NCI-H1436 treated with DMSO at 0.1 percent for 48 hours (cell line): ENCODE measurements at places on chromosomes 6 and 20.

- DNase-seq = no peak
These were observed 36.8 kb downstream of the YTHDF1 start for GRCh38 chr20:63178889-63179686.

GRCh38 chr20:9280666-9281065 lies 211.8 kb downstream of the PLCB4 start:
- DNase-seq = no peak

- DNase-seq = no peak
These were observed 166.6 kb downstream of the KHDC1L start for GRCh38 chr6:73058736-73059135.

DNA sequence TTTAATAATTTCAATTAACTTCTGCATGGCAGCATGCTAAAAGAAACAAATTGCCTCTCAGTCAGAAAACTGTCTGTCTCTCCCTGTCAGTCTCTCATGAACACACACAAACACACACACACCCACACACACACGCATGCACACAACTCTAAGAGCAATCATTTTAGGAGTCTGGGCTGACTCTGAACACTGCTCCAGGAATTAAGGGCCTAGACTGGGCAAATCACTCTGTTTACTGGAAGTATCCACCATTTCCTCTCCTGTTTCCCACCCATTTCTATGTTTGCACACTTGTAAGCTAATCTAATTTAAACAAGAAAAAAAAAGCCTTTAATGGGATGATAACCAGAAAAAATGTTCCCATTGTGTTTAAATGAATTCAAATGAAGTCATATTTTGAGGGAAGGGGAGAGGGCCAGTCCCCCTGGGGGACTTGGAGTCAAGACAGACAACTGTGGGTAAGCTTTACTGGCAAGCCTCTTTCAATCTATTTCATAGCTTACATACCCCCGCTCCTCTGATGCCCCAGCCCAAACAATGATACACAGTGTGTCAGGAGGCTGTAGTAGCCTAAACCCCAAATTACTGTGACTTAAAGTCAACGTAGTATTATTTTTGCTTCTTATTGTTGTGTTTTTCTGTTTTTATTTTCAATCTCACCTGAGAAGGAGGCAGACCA lies 447.8 kb upstream of the FLRT3 start:
- no peak for DNase-seq

DNA sequence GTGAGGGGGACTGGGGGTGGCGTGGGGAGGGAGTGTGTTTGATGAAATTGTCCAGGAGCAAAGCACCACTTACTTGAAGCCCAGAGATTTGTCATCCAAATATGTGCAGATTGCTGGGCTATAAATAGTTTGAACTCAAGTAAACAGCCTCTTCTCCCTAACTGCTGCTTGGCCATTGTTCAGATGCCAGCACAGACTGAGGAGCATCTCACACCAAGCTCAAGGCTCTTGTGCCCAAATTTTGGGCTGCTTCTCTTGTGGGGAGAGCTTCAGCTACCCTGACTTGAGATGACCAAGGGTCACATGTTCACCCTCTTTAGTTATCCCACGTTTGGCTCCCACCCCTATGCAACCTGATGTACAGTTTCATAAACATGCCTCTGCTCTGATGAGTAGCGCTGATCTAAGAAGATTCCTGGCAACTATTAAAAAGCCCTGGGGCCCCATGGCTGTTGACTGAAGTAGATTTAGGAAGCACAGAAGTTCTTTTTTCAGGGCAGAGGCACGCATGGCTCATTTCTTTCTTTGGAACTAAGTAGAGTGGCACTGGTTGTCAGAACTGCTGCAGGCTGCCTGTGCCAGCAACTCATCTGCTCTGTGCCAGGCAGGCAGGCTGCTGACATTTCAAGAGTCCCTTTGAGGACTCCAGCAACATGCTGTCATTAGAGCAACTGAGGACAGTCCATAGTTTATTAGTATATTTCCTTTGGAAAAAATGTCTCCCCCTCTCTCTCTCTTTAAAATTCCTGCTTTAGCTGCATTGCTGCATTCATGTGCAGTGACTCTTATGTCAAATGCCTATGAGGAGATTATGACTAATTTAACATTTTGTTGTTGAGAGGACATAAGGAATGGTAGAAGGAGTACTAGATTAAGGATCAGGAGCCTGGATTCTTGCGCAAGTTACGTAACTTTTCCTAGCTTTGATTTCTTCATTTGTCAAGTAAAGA lies 9.6 kb upstream of the PKIG start:
- DNase-seq = no peak

DNA sequence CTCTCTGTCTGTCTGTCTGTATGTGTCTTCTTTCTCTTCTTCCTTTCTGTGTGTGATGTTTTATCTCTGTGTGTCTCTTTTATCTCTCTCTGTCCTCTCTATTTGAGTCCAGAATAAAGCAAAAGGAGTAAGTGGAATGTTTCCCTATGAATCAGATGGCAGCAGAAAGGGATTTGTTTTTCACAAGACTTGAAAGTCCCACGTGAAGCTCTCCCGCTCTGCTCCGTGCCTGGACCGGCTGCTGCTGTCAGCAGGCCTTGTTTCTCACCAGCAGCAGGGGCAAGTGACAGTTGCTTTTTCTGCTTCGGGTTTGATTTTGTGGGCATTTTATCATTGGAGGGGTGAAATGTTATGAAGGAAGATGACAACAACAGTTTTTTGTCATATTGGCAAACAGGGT lies 212.7 kb downstream of the PACRG start:
- no peak for DNase-seq

DNA sequence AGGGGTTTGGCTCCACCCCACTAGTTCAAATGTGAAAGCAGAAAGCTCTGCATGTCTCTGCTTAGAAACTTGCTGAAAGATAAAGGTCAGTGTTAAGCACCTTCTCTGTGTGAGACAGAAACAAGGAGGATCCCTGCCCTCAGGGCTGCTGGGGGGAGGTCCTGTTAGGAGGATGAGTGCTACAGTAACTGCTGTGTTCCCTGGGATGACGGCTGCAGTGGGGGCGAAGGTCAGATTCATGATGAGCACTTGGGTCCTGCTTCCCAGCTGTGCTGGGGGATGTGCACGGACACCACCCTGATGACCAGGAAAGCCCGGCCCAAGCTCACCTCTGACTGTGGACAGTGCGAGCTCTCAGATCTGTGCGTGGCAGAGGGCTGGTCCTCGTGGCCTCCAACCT lies 252.6 kb downstream of the DLL1 start:
- no peak for DNase-seq

GRCh38 chr20:37095599-37096414 lies at the start of gene RBL1:
TSS of gene RBL1 (minus strand) at chr20:37095997. CDS start at chr20:37095928, 69 bp downstream.
- DNase-seq = peak; percentile 65

GRCh38 chr20:46205349-46205748 lies 87.2 kb downstream of the CD40 start:
- DNase-seq = no peak

DNA sequence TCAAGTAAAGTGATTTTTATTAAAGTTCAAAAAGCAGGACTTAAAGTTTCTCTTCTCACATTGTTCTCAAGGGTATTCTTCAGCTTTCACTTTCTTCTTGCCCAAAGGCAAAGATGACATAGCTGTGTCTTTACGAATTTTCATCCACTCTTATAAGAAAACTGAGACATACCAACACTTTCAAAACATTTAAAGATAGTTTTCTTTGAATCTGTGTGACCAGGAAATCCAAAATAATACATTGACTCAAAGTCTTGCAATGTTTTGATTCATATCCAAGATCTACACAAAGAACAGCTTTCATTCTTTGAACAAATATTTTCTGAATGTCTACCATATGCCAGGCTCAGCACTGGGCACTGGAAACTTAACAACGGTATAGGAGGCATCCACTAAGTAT lies 117.9 kb downstream of the SIM1 start:
- DNase-seq = no peak

DNA sequence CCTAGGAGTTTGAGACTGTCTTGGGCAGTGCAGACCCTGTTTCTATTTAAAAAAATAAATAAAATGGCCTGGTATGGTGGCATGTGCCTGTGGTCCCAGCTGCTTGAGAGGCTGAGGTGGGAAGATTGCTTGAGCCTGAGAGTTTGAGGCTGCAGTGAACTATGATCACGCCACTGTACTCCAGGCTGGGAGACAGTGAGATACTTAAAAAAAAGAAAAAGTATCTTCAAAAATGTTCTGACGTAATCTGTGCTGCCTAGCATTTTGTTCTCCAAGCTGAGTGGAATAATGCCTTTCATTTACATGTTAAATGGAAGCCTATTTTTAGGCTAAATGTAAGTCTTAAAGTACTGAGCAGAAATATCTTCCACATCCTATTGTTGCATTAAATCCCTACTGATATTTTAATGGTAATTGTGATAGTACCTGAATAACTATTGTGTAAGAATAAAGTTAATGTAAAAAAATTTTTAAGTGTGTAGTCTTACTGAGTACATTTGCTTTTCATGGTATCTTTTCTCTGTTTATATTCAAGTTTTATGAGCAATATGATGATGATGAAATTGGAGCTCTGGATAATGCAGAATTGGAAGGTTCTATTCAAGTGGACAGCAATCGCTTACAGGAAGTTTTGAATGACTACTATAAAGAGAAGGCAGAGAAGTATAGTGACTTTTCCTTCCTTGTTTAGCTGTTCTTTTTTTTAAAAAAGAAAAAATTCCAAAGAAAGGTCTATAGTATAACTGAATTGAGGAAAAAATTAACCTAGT lies 4.2 kb upstream of the ZC2HC1B start:
- no peak for DNase-seq

DNA sequence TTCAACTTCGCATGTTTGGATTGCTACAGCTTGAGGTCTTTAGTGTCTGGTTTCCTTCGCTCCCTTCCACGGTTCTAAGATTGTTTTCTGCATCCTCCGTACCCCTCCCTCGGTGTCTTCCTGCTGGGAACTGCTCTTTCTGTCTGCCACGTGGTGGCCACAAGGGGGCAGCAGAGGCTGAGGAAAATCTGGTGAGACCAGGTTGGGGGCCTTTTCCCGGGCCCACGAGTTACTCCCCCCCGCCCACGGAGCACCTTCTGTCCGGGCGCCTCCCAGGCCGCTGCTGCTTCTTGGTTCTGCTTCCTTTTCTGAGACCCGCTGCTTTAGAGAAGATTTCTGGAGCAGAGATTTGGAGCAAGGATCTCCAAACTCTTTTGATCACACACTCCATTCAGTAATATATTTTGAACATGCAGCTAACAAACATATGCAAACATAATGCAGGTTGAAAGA lies 21.1 kb upstream of the NOTCH4 start:
- DNase-seq = no peak

- DNase-seq = no peak
These were observed 96.6 kb upstream of the B3GAT2 start for GRCh38 chr6:71053475-71053874.

GRCh38 chr6:15296249-15296648 lies 50.4 kb downstream of the JARID2 start:
- DNase-seq = no peak

DNA sequence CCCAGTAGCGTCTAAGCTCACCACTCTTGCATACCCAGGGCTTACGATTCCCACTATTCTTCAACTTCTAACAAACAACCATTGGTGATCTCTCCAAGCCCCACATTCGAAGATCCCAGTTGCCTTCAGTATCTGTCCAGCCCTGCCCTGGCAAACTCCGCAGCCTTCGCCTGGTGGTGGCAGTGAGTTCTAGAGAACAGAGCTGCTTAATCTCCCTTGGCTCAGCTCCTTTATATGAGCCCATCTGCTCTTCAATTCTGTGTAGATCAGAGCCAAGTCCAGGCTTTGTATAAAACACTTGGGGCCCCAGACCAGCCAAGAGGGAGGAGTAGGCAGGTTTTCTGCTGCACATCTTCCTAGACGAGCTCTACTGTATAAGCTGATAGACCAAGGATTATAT lies 193.3 kb downstream of the PHACTR1 start:
- DNase-seq = no peak

GRCh38 chr6:3592371-3592941 lies 135.6 kb upstream of the SLC22A23 start:
- DNase-seq = no peak

- DNase-seq = no peak
These were observed 114.9 kb downstream of the AKAP7 start for GRCh38 chr6:131250122-131250521.

GRCh38 chr6:6545616-6546317 lies 42.8 kb upstream of the LY86 start:
- DNase-seq = no peak

- no peak for DNase-seq
These were observed 195.5 kb downstream of the MAFB start for GRCh38 chr20:40493549-40493948.

GRCh38 chr20:45339799-45340198 lies 8.4 kb downstream of the SDC4 start:
- DNase-seq = no peak

DNA sequence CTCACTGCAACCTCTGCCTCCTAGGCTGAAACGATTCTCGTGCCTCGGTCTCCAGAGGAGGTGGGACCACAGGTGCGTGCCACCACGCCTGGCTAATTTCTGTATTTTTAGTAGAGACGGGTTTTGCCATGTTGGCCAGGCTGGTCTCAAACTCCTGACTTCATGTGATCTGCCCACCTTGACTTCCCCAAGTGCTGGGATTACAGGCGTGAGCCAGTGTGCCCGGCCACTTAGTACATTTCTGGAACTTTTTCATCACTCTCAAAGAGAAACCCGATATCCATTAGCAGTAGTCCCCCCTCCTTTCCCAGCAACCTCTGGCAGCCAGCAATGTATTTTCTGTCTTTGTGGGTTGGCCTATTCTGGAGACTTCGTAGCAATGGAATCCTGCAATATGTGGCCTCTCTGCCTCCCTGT lies 109.8 kb downstream of the JARID2 start:
- no peak for DNase-seq

- DNase-seq = no peak
These were observed 38.6 kb downstream of the SLC9A8 start for GRCh38 chr20:49851231-49851705.

- no peak for DNase-seq
These were observed at the start of gene SGK2 for GRCh38 chr20:43558412-43559146. TSS of gene SGK2 (plus strand) at chr20:43559027. CDS start at chr20:43566496, 7,469 bp downstream.

DNA sequence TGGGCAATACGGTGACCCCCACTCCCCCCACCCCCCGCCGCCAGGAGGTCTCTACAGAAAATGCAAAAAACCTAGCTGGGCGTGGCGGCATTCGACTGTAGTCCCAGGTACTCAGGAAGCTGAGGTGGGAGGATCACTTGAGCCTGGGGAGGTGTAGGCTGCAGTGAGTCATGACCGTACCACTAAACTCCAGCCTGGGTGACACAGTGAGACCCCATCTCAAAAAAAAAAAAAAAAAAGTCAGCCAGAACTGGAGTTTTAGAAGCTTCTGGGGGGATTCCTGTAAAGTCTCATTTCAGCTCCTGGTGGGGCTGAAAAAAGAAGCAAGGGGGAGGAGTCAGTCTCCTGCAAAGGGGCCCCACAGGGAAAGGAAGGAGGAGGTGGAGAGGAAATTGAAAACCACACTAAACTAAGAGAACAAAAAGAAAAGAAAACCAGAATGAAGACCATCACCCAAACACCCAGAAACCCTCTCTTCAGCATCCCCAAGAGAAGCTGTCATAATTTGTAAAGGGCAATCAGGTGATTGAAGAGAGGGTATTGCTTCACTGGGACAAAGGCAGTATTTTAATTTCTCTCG lies 50.4 kb downstream of the NOL4L start:
- no peak for DNase-seq
